NCI-H2107 (cell line): ENCODE measurements at places on chromosomes 7 and 10.

- no peak for DNase-seq
These were observed 4.1 kb downstream of the MINPP1 start for GRCh38 chr10:87508837-87509236.

- no peak for DNase-seq
These were observed 6.2 kb upstream of the TMEM243 start for GRCh38 chr7:87225696-87226095.

GRCh38 chr7:27636326-27637006 lies 26.2 kb downstream of the HIBADH start:
- peak; percentile 18 for DNase-seq

- no peak for DNase-seq
These were observed 16.4 kb upstream of the PDSS1 start for GRCh38 chr10:26681076-26681475.

GRCh38 chr7:129417073-129417472 lies 17.2 kb upstream of the STRIP2 start:
- no peak for DNase-seq

DNA sequence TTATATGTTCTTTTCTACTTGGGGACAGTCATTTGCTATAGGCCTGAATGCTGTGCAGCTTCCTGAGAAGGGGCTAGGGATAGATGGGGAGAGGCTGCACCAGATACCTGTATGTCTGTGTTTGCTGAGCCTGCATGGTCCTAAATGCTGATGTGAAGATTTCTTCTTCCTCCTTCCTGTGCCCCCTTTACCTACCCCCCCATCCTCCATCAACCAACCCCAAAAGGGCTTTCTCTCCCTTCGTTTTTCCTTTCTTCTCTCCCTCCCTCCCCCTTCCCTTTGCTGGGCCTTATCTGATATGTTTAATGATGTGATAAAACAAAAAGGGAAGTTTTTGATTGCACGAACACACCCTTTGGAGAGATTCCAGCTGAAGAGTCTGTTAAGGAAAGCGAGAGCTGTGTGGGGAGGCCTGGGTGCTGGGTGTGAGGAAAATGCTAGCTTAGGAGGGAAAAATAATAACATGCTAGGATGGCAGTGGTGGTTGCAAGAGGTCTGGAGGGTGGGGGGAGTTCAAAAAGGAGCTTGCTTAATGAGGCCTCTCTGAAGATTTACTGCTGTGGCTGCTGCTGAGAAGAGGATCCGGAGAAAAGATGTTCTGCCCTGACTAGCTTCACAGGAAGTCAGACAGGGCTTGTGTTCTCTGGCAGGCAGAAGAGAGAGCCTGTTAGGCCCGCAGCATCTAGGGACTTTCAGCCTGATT lies 101.8 kb downstream of the SAMD9 start:
- no peak for DNase-seq

GRCh38 chr10:130499541-130499940 lies 363.4 kb downstream of the GLRX3 start:
- DNase-seq = no peak

DNA sequence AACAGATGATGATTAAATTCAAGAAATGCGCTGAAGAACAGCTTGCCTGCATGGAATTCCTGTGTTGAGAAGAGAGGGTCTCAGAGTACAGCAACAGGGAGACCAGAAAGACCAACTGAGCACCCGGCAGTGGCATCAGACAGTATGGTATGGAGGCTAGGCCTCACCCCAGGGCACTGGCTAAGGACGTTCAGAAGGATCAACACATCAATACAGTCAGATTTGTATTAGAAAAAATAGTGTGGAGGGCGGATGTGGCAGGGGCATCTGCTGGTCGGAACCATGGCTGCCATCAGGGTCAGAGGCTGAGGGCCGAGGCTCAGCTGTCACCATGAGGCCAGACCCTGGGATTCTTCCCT lies 142.1 kb downstream of the ADARB2 start:
- DNase-seq = no peak

DNA sequence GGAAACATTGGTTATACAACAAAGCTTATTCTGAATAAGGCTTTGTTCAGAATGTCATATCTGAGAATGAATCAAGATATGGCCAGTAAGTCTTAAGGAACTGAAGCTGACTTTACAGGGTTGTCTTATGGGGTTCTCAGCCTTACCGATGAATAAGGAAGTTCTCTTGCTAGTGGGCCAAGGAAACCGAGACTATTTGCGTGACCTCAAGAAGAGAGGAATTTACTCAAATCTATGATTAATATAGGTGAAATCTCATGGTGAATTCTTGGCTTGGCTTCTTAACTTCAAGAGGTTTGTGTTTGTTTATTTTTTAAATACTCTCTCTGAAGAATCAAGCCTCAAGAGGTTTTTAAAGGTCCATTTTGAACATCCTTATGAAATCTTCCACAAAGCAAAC lies 4.7 kb upstream of the MRLN start:
- no peak for DNase-seq

DNA sequence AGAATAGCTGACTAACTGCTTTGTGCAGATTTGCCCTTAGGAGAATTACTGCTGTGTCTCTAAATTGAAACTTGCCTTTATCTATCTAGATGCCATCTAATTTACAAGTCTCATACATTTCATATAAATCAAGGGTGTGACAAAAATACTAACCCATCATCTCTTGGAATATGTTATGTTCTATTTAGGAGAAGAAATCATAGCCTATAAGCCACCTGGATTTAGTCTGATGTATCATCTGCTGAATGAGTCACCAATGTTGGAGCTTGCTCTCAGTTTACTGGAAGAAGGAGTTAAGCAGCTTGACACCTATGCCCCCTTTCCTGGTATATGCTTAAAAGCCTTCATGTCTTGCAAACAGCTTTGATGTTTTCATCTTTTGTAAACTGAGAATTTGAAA lies 43.5 kb downstream of the NUP205 start:
- DNase-seq = no peak

GRCh38 chr7:8515640-8516185 lies 82.3 kb downstream of the NXPH1 start:
- no peak for DNase-seq

DNA sequence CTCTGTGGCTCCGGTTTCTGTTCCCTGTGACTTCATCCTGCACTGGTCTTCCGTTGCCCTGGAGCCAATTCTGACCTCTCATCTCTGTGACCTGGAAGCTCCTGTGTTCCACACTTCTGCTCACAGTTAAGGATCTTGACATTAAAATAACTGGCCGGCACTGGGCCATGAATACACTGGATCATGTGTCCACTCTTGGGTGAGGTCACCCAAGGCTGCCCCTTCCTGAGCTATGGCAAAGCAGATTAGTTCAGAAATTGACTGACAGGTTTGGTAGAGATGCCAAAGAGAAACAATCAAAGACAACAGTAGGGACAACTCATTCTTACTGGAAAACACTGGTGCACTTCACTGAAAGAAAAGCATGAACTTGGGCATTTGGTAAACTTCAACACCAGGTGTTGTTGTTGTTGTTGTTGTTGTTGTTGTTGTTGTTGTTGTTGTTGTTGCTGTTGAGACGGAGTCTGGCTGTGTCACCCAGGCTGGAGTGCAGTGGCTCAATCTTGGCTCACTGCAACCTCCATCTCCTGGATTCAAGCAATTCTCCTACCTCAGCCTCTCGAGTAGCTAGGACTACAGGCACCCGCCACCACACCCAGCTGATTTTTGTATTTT lies 36.7 kb upstream of the GRID1 start:
- DNase-seq = no peak

DNA sequence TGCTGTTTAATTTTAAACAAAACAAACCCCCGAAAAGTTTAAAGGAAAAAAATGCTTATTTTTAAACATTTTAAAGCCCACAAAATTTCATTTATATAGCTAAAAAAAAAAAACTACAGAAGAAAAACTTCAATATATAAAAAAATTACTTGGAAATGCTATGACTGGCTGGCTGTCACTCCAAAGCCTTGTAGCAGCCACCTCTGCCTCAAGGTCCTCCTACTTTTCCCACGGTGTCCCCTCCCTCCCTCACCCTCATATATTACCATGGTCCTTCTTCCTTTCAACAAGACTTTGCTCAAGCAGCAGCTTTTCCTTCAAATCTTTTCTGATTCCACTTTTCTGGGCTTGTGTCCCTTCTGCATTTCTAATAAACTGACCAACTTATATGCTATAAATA lies 122.0 kb downstream of the TPK1 start:
- no peak for DNase-seq

DNA sequence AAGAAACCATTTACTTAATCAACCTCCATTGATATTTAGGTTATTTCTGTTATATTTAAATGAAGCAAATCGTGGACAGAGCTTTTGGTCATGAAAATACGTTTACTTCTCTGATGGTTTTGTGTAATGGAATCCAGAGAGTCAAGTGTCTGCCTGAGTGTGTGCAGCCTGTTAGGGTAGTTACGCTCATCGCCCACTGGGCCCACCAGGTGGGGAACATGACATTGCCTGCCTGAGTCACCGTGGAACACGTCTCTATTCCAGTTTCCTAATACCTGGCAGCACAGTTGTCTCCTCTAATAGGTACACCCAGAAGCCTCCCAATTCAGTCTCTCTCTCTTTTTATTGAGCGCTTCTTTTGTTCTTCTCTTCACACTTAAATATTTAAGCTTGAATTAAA lies 91.0 kb downstream of the ADCY1 start:
- DNase-seq = no peak

DNA sequence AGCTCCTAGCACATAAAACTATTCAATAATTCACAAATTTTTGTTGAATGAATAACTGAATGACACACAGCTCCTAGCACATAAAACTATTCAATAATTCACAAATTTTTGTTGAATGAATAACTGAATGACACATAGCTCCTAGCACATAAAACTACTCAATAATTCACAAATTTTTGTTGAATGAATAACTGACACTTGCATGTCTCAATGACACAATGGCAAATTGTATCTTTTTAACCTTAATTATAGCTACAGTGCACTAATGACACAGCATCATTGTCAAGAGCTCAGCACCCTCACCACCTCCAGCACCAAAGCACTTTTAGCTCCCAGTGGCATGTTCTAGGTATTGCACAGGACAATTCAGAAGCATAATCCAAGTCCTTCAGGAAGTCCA lies 131.6 kb downstream of the PDE1C start:
- DNase-seq = no peak

DNA sequence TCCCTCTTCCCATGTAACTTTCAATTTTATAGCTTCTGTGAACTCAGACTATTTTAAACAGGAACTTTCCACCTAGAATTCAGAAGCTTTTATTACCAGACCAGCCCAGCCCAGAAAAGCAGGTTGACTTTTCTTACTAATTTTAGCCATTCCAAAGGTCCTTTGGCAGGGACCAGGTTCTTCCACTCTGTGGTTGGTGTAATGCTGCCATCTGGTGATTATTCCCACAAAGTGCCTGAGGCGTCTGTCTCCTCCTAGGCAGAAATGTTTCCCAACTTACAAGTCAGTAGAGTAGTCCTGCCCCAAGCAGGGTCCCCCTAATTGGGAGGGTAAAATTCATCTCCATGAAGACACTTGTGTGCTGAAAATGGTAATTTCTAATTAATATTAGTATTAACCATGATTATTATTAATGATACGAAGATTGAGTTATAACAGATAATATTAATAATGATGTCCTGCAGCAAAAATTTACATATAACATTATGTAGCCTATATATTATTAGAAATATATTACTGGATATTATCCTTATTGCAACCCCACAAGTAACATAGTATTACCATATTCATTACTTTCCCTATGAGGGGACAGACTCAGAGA lies 53.0 kb upstream of the PPP1R17 start:
- peak; percentile 4 for DNase-seq

GRCh38 chr10:25933653-25934608 lies at the start of gene MYO3A:
TSS of gene MYO3A (plus strand) at chr10:25934229. CDS start at chr10:25952111, 17,882 bp downstream.
- DNase-seq = no peak

DNA sequence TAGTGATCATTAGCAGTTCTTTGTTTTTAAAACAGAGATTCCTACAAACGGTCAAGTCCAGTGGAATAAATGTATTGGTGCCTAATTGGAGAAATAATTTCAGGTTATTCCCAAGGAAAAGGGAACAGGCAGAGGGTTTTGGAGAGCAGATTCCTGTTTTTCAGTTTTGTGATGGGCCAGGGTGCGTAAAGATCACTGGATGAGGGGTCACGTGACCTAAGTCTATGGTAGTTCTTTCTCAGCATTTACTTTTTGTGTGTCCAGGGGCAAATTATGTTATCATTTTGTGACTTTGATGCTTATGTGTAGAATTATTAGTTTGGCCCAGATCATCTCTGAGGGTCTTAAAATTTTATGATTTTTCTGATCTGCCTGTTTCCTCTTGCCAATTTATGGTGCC lies 15.2 kb downstream of the CHN2 start:
- DNase-seq = no peak

- no peak for DNase-seq
These were observed 61.0 kb downstream of the TRUB1 start for GRCh38 chr10:114998993-114999392.

DNA sequence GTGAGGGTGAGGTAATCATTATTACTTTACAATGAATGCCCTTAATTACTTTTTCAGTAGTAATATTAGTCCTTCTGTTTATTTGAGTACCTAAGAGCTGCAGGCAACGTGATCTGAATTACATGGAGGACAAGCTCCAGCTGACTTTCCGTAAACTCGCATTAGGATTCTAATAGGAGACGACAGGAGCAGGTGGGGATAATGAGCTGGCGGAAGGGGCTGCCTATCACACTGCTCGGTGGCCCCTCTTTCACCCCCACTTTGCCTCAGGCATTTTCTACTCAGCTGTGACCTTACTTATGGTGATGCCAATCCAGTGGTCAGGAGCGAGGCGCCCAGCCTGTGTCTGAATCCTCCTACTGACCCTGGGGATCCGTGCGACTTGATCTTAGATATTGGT lies at the start of gene C7orf33:
C7orf33 (plus strand) TSS at position 296 of the 400 bp plus-strand sequence. CDS start 160 bp downstream, outside the sequence.
- DNase-seq = no peak

DNA sequence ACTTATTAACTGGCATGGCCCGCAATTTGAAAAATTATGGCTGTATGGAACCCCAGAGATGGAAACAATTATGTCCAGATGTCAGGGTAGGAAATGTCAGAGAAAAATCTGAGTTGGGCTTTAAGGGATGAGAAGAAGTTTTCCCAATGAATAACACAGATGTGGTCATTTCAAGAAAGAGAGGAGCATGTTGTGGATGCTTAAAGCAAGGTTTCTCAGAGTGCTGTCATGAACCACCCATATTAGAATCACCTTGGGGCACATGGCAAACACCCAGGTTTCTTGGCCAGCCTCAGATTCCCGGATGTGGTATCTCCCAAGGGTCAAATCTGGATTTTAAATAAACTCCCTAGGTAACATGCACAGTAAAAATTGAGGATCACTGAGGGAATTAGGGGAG lies 43.6 kb downstream of the LAMB4 start:
- DNase-seq = no peak

DNA sequence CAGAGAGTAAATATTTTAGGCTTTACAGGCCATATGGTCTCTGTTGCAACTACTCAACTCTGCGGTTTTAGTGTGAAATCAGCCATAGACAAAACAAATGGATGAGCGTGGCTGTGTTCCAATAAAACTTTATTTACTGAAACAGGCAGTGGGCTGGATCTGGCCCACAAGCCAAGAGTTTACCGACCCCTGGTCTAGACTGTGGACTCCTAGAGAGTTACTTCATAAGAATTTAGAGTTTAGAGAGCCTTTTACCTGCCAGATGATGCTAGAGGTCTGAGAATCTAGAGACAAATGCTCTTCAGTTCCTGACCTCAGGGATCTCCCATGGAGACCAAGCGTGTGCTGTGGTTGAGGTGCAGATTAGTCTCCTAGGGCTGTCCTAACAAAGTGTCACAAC lies 174.8 kb downstream of the PTEN start:
- no peak for DNase-seq
